ENCODE measurements at places on chromosomes 16 and 17.
A peak's percentile ranks its signal among the peaks of the same experiment; 100 is the strongest.

DNA sequence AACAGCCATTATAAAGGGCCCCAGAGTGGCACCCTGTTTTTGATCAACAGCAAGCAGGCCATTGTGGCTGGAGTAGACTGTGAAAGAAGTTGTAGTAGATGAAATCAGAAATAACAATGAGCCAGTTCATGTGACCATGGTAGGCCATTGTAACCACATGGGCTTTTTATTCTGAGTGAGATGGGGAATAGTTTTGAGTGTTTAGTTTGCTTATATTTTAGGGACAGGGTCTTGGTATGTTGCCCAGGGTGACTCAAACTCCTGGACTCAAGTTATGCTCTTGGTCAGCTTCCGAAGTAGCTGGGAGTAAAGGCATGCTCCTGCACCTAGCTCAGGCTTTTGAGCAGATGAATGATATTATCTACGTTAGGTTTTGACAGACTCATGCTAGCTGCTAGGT, 12.0 kb downstream of the CBFB start:
- no peak for DNase-seq

DNA sequence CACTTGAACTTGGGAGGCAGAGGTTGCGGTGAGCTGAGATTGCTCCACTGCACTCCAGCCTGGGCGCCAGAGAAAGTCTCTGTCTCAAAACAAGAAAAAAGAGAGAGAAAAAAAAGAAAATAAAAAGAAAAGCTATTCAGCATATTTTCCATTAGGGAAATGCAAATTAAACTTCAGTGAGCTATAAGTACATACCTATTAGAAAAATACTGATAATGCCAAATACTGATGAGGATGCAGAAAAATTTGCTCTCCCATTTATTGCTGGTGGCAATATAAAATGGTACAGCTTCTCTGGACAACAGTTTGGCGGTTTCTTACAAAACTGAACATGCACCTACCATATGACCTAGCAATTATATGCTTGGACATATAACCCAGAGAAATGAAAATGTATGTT, 9.8 kb downstream of the KRT10 start:
- DNase-seq, result no peak

GRCh38 chr17:60249290-60249826, 99.6 kb downstream of the CA4 start:
- no peak for DNase-seq

DNA sequence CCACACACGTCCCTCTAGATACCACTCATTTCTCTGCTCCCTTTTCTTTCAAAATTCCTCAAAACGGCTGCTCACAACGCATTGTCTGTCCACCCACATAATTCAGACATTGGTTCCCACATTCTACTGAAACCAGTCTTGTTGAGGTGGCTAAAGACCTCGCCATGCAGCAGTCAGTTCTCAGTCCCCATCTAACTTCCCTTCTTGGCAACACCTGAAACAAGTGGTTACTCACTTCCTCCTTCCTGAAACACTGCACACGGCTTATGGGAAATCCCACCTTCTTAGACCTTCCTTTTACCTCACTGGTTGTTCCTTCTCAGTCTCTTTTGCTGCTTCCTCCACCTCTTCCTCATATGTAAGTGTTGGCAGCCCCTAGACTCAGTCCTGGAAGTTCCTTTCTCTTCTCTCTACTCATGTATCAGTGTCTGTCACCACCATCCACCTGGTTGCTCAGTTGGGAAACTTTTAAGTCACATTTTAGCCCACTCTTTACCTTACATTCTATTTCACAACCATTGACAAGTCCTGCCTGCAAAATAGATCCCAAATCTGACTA, 277.1 kb downstream of the CEP112 start:
- peak; percentile 1 for DNase-seq

DNA sequence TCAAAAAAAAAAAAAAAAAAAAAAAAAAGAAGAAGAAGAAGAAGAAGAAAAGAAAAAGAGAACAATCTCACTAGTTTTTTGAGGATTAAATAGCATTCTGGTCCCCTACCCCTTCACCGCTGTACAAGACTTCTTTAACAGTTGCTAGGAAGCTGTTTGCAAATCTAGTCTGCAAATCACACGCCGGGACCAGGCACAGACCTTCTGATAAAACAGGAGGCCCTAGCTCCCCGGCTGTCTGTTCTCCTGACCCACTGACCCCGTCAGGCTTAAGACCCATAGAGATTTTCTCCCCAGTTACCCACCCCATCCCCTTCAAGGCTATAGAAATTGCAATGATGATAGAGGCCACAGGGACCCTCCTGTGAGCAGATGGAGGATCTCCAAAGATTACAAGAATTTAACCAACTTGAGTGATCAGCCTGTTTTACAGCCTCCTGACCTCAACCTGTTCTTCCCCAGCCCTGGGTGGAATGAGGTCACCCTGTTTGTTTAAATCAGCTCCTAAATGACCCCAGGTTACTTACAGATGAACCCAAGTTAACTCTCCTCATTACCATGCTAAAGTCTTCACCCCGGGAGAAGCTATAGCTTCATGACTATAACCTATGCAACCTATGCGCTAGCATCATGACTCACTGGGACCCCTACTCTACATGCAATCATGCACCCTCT, 11.8 kb upstream of the SULT1A1 start:
- DNase-seq, result no peak

- no peak for DNase-seq
Observed at GRCh38 chr17:79360196-79360595, 250.7 kb downstream of the RBFOX3 start.

GRCh38 chr16:4313563-4314531, 2.0 kb upstream of the GLIS2 start:
- no peak for DNase-seq

All from CD4-positive, alpha-beta T cell treated with Interleukin-6 at 100 ng/mL for 8 hours (primary cell).